Uterus (tissue), 4 donors: ENCODE measurements at places on chromosomes 11 and 22. TPM values are rescaled to one million over a fixed set of nuclear protein-coding genes. Genes with fewer than 3 reads are reported as not detected.

GRCh38 chr11:69479591-69480271 is 1.7 kb upstream of the LINC01488 start:
- DNase-seq: no peak

GRCh38 chr11:45182902-45183301 is 36.5 kb downstream of the PRDM11 start:
- peak; percentile 47 for DNase-seq

DNA sequence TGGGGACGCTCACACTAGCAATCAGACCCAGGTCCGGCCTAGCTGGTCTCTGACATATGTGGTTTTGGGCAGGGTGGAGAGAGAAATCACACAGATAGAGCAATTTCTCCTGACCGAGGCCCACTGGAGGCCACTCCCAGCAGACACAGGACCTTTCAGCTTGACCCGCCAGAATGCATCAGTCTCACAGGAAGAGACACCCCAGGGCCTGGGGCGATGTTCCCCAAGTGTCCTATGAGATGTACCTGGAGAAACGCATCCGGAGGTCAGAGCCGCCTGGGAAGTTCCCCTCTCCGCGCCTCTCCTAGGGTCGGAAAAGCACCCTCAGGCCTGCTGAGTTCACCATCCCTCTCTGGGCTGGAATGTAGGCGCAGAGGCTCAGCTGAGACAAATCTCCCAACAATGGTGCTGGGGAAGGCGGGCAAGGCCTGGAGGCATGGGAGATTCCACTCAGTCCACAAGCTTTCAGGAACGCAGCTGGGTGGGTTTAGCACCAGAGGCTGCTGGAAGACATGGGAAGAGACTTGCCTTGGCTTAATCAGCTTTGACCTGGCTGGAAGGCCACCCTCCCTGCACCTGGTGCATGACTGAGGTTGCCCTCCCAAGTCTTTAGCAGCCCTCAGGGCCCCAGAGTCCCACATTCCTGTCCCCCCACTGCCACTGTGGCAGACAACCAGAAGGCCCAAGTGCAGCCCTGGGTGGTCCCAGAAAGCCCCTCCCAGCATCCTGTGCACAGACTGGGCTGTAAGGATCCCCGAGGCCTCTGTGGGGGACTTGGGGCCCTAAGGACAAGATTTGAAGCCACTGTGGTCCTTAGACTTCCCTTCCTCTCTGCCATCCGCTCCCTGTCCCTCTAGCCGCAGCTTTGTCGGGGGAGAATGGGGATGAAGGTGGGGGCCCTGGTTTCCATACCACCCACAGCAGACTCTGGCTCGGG is 57.5 kb downstream of the RTL6 start:
- DNase-seq: no peak

DNA sequence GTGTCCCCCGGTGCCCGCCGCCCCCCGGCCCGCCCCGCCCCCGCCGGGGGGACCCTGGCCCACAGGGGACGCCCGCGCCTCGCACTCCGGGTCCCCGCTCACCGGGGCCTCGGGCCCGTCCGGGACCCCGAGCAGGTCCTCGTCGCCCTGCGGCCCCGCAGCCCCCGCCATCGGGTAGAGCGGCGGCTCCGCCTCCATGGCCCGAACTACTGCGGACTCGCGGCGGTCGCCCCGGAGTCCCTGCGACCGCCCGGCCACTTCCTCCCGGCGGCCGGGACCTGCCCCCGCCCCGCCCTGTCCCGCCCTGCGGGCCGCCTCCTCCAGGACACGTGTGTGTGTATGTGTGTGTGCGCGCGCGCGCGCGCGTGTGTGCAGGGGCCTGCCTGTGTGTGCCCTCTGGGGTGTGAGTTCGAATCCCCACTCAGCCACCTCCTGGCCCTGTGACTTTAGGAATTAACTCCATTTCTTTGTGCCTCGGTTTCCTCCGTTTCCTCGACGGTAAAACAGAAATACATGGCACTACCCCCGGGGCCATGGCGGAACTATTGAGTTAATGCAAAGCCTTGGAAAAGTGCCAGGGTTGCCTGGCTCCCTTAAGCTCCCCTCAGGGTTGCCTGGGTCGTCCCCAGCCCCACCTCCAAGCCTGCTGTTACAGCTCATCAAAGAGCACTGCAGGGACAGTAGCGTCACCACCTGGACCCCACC is at the start of gene UNC93B1:
TSS of gene UNC93B1 (minus strand) at position 252 of the 705 bp plus-strand sequence. CDS start at position 198, 54 bp downstream.
- peak; percentile 80 for DNase-seq

- no peak for DNase-seq
Measured at GRCh38 chr11:111908639-111909305, 2.8 kb downstream of the CRYAB start.

DNA sequence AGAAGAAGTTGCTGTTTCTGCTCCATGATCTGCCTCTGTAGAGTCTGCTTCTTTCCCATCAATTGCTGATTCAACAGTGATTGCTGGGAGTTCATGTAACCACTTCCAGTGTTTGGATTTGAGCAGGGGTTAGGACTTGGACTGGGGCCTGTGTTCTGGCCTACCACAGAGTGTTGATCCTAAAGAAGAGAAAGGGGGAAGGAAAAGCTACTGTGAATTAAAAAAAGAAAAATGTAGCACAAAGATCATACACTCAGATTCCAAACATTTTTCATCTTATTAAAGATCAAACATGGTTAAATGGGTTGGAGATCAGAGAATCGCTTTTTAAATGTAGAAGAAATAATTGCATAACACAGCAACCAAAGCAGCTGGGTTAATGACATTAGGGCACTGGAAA is 67.6 kb upstream of the MTMR2 start:
- no peak for DNase-seq

DNA sequence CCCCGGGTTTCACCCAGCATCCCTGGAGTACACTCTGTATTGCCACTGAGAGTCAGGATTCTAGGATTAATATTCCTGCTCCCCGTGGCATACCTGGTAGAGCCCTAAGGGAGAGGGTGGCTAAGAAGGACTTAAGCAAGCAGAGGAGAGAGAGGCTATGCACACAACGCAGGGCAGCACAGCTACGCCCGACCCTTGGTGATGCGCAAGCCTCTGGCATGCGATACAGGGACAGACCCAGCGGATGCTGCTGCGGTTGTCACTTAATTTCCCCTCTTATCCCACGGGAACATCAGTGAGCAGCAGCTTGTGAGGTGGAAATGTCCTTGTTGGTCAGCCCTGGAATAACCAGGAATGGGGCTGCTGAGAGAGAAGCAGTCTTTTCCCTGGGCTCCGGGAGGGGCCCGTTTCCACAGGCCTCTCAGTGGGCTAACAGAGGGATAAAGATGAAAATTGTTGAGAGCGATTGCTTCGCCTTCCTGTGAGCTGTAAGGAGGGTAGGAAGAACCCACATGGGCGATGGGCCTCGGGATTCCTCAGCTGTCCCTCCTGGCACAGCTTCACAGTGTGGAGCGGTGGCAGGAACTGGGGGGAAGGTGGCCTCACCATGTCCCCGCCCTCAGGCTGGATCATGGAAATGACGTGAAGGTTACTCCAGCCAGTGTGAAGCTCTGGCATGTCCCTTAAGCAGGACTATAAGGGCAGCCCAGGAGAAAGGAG is 48.4 kb upstream of the RAB1B start:
- no peak for DNase-seq

DNA sequence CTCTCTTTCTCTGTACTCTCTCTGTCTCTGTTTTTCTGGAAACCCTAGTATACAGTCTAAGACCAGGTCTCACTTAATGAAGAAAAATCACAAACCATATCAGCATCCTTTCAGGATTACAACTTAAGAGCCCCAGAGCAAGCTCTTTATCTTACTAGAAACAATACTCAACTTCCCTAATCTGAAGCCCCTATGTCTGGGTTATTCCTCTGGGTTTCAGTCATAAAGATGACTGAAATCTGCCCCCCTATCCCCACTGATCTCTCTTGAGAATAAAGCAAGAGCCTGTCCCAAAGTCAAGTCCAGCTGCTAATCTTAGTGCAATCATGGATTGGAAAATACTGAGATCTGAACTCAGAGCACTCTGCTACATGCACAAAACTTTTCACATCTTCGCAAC is 53.9 kb upstream of the PICALM start:
- DNase-seq: no peak

DNA sequence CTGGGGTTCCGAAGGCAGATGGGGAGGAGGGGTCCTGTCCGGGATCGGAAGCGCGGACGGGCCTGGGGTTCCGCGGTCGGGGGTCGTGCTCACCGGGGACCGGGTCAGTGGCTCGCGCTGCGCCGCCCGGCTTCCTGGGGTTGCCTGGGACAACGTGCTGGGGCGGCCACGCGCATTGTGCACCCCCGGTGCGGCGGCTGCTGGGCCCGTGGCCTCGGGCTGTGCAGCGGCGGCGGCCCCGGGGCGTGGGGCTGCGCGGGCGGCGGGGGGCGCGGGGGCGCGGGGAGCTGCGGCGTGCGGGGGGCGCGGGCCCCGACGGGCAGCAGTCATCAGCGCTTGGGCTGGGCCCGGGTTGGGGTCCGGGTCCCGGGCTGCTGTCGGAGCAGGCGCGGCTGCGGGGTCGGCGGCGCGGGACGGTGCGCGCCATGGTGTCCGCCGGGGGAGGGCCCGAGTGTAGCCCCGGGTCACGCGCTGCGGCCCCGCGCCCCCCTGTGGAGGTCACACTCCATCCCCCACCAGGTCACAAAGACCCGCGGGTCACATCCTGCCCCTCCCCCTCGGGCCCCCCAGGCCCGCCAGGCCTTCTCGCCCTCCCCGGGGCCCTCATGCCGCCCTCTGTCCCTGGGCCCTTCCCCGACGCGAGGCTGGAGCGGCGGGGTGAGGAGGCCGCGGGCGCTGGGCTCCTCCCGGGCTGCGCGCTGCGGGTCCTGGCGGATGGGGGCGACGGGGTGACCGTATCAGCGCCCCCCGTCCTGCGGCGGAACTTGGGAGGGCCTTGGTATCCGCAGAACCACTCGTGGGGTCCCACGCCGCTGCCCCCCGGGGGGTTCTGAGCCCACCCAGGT is at the start of gene TTLL8:
TSS of gene TTLL8 (minus strand) at position 238 of the 845 bp plus-strand sequence.
- DNase-seq: no peak

DNA sequence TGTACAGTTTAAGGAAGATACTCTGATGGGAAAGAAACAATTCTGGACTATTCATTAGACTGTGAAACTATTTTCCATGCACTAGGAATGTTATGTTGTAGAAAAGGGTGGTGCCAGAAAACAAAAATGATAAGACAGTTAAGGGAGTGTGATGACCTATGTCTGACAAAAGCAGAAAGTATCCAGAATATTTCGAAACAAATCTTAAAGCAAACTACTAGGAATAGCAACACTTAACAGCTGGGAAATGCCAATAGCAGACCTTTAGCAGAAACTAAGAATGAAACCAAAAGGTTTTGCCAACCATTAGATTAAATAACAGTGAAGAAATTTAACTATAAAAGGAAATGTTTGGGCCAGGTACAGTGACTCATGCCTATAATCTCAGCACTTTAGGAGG is 3.3 kb upstream of the ARHGAP20 start:
- DNase-seq: no peak

GRCh38 chr11:47269829-47270305 is at the start of gene MADD:
MADD (plus strand) TSS chr11:47270133.
- DNase-seq: peak; percentile 82

DNA sequence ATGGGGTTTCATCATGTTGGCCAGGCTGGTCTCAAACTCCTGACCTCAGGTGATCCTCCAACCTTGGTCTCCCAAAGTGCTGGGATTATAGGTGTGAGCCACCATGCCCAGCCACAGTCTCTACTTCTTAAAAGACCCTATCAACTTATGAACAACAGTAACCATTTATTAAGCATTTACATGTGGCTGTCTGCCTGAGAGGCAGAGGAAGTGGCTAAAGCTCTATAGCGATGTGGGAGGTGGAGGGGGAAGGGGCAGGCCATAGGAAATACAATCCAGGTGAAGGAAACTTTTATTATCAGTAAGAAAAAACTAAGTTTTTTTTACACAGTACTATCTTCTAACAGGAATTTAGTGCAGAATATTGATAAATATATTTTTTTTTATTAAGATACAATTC is 87.8 kb upstream of the PHOX2A start:
- DNase-seq: no peak

DNA sequence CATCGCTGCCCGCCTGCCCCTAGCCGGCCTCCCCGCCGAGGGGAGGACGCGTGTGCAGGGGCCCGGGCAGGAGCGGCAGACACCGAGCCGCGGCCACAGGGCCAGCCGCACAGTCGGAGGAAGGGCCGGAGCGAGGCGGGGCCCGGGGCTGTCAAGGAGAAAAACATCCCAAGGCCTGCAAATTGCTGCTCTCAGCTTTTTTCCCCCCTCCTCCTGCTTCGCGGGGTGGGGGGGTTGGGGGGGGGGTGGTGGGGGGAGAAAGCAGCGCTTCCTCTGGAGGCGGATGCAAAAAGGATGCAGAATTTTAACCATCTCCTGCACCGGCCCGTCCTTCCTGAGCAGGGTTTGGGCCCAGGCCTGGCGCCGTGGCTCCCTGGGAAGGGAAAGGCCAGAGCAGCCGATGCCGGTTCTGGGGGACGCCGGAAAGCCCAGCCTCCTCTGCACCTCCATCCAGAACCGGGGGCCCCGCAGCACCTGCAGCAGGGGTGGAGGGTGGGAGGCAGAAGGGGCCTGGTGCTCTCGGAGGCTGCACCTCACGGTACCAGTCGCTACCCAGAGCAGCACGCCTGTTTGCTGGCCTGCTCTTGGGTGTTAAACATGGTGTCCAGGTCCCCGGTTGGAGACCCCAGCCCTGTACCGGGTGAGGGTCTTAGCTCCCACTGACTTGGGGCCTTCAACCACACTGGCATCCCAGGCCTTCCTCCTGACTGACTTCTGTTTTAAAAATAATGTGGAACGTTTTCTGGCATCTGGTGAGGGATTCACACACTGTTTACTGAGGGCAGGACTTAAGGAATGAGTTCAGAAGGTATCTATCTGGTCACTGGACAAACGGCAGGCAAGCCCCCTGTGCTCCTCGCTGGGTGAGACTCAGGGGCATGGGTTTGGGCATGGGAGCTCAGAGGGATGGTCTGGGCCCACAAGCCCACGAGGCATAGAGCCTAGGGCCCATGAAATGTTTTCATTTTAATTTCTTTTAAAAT is 77.4 kb upstream of the WNT7B start:
- DNase-seq: peak; percentile 85

GRCh38 chr11:23719016-23719415 is 777.8 kb upstream of the LUZP2 start:
- no peak for DNase-seq

DNA sequence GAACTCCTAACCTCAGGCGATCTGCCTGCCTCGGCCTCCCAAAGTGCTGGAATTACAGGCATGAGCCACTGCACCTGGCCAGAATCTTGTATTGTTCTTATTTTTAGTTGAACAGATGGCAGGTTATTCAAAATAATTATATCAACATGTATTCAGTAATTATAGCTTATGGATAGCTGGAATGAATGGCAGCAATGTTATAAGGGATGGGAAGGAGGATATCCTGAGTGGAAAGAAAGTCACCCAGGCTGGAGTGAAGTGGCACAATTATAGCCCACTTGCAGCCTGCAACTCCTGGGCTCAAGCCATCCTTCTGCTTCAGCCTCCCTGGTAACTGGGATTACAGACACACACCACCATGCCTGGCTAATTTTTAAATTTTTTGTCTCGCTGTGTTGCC is 88.1 kb downstream of the MED15 start:
- no peak for DNase-seq

GRCh38 chr11:76062733-76063132 is 143.6 kb downstream of the WNT11 start:
- no peak for DNase-seq

C11orf42 gene
- total RNA-seq: not detected

CNIH2 gene
- total RNA-seq: not detected

MB gene
- 2.5 TPM for total RNA-seq

TMEM132A gene
- total RNA-seq: under 0.01 TPM

MS4A8 gene
- 0.98 TPM for total RNA-seq

RBMXL2 gene
- 0.14 TPM for total RNA-seq

POU2AF2 gene
- not detected for total RNA-seq

MYRF gene
- 14.8 TPM for total RNA-seq

MRGPRF gene
- total RNA-seq: 65.7 TPM

SHANK2 gene
- 0.51 TPM for total RNA-seq

FAR1 gene
- 34.8 TPM for total RNA-seq

SCN4B gene
- total RNA-seq: 1.8 TPM

INS gene
- not detected for total RNA-seq
